ENCODE measurements at places on chromosomes 2 and 18.

GRCh38 chr18:45236676-45237075 lies 378.6 kb upstream of the SLC14A2 start:
- H3K4me3 ChIP-seq: no peak overlapping the region
- DNase-seq: no peak
- H3K27me3 ChIP-seq: no peaks in the 10 kb centered on the region

DNA sequence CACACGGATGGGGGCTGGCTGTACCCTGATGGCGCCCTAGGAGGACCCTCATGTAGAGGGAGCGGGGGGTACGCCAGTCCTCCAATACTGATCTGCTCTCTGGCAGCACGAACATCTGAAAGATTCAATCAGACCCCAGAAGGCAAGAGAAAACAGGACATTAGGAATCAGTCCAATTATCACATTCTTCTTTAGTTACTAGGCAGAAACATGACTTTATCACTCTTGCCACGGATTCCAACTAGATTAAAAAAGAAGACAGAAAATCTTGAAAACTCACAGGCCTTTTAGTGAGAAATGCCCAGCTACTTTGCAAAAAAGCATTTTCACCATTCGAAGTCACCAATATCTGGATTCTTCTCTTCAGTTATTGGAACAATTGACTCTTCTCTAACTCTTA lies 68.4 kb downstream of the ID2 start:
- H3K36me3 ChIP-seq: peaks cover 47% of the 10 kb centered on the region
- DNase-seq: no peak
- no peaks in the 10 kb centered on the region for H3K27me3 ChIP-seq
- H3K27ac ChIP-seq: peak overlapping the region; percentile 12

DNA sequence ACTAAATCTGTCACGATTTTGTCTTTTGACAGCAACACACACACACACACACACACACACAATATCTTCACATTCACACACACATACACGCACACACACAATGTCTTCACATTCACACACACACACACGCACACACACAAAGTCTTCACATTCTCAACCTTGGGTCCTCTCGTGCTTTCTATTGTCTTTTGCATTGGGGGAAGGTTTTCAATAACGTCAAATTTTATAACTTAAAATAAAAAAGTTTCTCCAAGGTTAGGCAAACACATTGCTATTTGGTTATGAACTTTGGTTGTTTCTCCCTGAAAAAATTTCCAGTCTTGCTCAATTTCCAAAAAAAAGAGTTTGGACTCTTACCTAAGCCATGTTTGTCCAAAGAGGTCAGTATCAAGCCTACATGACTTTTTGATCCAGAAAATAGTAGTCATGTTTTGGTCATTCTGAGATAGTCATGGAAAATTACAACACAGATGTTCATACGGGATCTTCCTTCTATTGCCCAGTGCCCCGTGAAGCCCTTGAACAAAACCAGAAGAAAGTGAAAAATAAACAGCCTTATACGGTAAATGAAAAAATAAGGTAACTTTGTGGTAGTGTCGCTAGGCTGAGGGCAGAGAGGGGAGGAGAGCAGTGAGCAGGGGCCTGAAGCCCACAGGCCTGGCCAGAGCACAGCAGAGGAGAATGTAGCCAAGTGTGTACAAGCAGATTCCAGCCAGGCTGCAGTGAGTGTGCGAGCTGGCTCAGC lies 542.8 kb upstream of the ID2 start:
- no peaks in the 10 kb centered on the region for H3K36me3 ChIP-seq
- no peaks in the 10 kb centered on the region for H3K27me3 ChIP-seq
- H3K4me1 ChIP-seq: no peaks in the 10 kb centered on the region
- H3K27ac ChIP-seq: no peak overlapping the region

DNA sequence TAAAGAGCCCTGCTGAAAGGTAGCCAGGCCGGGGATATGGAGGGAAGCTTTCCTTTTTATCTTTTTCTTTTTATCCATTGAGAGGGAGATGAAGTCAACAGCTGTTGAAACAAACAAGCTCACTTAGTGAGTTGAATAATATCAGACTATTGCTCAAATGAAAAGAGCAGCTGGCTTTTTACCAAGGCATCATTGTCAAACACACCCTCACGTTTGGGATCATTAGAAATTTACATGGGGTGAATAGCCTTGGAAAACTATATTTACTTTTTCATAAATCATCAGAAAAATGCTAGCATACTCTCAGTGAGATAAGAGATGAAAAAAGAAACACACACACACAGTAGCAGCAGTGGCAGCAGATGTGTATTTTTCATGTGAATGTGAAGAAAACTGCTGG lies 71.5 kb upstream of the HNMT start:
- no peak for DNase-seq
- no peak overlapping the region for H3K4me3 ChIP-seq
- H3K36me3 ChIP-seq: no peaks in the 10 kb centered on the region
- H3K27ac ChIP-seq: no peak overlapping the region
